ENCODE measurements at places on chromosomes 5 and 9. TPM values are rescaled to one million over a fixed set of nuclear protein-coding genes. Genes with fewer than 3 reads are reported as not detected.

DNA sequence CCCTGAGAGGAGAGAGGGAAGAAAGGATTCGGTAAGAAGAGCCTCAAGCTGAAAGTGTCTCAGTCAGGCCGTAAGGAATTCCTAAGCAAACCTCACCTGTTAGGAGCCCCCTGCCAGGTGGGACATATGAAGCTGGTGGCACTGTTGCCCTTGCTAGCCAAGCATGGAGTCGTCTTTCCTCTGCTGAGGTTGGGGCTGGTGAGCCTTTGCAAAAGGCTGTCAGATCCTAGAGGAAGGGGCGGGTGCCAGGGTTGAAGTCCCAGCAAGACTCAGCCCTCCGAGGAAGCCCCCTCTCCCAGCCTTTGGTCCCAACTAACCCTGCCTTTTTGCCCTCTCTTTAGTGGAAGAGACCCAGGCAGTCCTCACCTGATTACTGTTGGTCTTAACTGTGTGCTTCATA, 5.5 kb upstream of the SMIM32 start:
- no peak for DNase-seq

- peak; percentile 44 for DNase-seq
These were observed 48.2 kb downstream of the TGFBI start for GRCh38 chr5:136076881-136077445.

GRCh38 chr9:69649566-69650250, 22.5 kb downstream of the APBA1 start:
- peak; percentile 71 for DNase-seq

GRCh38 chr5:64457846-64458245, 48.0 kb upstream of the RGS7BP start:
- DNase-seq = no peak

- peak; percentile 70 for DNase-seq
These were observed 7.2 kb upstream of the RNF38 start for GRCh38 chr9:36407122-36407723.

GRCh38 chr9:33815781-33816180, 1.2 kb upstream of the UBE2R2 start:
- no peak for DNase-seq

DNA sequence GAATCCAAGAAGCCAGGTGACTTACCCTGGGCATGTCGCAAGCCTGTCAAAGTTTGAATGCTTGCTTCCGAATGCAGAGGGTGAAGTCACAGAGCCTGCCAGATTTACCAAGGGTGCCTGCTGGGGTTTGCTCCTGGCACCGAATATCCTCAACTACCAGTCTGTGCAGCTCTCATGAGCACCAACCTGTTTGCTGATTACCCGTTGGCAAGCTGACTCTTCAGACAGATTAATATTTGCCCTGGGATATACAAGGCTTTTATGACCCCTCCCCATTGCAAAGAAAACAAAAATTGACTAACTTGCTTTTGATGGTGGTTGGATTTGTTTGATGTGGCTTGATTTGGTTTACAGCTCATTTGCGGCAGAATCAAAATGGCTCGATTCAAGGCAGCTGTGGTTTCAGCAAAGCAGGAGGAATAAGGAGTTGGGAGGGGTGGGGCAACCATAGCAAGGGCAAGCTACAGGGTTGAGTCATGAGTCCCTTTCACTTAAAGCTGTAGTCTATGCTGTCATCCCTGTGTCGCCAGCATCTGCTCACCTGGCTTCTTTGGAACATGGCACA, 82.3 kb upstream of the AGXT2 start:
- no peak for DNase-seq

DNA sequence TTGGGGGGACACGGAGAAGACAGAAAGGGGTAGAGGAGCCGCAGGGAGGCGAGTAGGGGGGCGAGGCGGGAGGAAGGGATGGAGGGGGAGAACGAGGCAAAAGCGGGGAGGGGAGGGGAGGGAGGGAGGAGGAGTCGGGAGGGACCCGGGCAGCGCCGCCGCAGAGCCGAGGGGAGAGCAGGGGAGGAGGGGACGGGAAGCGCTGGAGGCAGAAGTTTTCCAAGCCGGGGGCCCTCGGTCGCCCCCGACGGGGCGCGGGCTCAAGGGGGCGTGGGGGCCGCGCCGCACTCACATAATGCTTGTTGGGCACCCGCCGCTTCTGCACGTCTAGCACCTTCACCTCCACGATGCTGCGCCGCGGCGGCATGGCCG, 353 bp downstream of the SH3PXD2B start:
- peak; percentile 77 for DNase-seq

- DNase-seq = no peak
These were observed 19.7 kb upstream of the ABL1 start for GRCh38 chr9:130815242-130815808.

GRCh38 chr5:4099386-4099785, 503.8 kb downstream of the IRX1 start:
- no peak for DNase-seq

GRCh38 chr5:156686796-156687195, 163.3 kb upstream of the PPP1R2B start:
- no peak for DNase-seq

DNA sequence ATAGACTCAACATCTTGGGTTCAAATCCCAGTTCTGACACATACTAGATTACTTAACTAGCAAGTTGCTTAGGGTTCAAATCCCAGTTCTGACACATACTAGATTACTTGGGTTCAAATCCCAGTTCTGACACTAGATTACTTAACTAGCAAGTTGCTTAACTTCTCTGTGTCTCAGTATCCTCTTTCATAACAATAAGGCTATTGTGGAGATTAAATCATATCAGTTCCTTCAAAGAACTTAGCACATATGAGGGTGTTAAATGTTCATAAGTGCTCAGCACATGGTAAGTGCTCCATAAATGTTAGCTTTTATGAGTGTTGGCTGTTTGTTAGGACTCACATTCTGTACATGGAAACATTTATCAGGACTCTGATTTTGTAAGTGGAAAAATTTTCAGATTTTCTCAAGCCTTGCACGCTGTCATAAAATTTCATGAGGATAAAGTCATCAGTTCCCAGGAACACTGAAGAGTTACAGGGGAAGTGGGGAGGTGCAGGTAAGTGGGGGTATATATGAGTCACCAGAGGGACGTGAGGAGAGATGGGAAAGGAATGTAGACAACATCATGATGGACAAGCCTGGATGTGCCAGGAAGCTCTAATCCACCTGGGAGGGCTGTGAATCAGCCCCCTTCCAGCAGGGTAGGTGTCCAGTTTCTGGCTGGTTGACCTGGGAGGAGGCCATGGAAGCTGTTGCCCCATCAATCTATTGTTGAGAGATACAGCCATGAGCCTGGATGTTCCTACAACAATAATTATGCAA, 532.2 kb upstream of the WWC1 start:
- DNase-seq = no peak

DNA sequence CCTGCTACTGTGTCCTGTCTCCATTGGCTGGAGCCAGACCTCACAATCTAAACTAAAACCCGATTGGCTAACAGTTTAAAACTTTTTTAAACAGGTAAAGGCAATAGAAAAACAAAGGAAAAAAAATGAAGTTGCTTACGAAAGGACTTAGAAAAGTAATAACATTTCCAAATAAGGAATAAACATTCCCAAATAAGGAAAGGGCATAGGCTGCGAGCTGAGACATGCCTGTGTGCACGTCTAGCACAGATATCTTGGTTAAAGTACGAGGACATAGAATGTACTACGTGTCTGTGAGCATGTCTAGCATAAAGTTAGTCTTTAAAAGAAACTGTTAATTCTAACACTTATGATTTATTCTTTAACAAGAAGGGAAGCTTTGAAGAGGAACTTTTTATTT, 15.3 kb upstream of the FAM120A start:
- no peak for DNase-seq

DNA sequence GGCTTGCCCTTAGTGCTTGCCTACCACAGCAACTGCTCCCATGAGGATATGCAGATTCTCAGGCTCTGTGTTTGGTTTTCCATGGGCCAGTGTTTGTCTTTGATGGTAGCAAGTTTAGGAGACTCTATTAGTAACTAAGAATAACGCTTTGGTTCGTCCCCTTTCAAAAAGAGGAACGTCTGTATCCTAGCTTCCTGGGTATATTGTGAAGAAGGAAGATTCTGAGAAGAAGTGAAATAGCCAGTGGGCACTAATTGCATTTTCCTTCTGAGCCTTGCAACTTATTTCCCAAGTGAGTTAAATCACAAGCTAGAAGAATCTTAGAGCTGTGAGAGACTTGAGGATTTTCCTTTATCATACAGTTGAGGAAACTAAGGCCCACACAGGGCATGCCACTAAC, 376.8 kb downstream of the PIK3R1 start:
- peak; percentile 6 for DNase-seq

DNA sequence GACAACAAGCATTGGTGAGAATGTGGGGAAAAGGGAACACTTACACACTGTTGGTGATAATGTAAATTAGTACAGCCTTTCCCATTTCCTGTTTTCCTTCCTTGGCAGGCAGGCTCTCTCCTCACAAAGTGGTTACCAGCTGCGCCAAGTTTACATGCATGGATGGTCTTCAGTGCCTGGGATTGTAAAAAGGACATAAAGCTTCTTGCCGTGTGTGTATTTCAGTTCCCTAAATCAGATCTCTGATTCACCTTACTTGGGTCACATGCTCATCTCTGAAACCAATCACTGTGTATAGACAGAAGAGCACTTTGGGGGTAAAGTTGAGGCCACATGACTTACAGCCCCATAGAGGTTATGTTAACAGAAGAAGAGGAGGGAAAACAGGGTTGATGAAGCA, 92.8 kb downstream of the CAVIN4 start:
- DNase-seq = no peak

- DNase-seq = no peak
These were observed 131.4 kb downstream of the CD180 start for GRCh38 chr5:67065237-67065636.

DNA sequence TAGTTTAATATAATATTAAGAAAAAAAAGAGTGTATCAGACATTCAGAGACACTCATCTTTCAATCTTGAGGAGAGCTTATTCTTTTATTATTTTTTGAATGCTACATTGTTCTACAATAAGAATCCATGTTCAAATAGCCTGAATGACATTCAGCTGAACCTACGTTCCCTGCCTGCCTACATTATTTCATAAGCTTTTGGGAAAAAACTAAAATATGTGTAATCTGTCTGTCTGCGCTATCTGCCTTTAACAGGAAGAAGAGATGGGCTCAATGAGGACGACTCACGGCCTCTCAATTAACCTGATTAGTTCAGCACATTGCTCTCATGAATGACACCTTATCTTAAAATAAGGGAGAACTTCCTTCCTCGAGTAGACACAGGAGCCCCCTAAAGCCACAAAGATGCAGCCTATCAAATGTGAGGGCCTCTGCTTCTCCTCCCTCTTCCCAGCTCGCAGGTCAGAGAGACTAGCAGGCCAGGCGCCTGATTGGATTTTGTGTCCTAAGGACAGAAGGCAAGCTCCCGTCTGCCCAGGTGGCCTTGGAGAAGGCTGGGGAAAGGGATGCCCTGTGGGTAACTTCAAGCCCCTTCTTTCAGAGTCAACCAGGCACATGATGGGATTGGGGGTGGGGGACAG, 37.8 kb downstream of the EBF1 start:
- no peak for DNase-seq

DNA sequence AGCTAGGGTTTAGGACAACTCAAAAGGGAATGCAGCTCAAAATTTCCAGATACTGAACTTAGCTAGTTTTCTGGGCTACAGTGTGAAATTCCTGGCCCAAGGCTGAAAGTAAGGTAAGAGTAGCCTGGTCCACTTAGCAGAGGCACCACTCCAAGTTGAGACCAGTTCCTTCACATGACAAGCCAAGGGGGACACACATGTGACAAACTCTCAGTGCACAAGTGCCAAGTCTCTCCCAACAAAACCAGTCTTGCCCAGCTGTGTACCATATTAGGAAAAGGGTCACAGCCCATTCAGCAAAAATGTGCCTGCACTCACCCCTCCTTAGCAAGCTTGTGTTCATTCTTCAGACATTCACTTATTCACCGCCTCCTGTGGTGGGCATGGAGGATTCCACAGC, 27.8 kb downstream of the KLHL3 start:
- DNase-seq = no peak

- no peak for DNase-seq
These were observed 248.1 kb downstream of the CDK5RAP2 start for GRCh38 chr9:120331913-120332312.

DNA sequence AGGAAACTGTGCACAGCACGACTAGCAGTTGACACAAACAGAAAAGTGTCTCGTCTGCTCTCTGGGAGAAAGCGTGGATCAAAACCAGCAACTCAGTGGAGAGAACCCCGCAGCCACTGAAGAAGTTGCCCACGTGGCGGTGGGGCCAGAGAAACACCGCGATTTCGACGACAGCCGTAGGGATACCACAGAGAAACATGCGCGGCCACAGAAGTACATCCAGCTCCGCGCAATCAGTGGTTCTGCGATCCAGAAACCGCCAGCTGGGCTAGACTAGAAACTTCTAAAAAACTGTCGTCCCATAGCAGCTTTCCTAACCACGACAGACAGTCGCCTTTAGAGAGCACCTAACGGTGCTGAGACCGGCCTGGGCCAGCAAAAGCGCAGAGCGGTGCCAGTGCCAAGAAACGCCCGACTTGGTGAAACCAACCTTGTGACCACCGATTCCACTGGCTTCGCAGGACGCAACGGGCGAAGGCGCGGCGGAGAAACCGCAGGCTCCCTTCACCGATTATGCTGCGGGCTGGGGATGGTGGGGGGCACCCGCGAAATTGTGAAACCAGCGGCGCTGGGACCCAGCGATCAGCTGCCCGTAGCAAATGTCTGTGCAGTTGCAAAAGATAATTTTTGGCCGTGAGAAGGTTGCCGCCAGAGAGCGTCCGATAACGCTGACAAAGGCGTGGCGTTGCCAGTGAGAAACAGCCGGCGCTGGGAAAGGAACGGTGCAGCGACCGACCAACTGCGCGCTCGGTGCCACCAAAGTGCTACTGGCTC, 2.7 kb upstream of the ANXA2R start:
- DNase-seq = peak; percentile 82

DNA sequence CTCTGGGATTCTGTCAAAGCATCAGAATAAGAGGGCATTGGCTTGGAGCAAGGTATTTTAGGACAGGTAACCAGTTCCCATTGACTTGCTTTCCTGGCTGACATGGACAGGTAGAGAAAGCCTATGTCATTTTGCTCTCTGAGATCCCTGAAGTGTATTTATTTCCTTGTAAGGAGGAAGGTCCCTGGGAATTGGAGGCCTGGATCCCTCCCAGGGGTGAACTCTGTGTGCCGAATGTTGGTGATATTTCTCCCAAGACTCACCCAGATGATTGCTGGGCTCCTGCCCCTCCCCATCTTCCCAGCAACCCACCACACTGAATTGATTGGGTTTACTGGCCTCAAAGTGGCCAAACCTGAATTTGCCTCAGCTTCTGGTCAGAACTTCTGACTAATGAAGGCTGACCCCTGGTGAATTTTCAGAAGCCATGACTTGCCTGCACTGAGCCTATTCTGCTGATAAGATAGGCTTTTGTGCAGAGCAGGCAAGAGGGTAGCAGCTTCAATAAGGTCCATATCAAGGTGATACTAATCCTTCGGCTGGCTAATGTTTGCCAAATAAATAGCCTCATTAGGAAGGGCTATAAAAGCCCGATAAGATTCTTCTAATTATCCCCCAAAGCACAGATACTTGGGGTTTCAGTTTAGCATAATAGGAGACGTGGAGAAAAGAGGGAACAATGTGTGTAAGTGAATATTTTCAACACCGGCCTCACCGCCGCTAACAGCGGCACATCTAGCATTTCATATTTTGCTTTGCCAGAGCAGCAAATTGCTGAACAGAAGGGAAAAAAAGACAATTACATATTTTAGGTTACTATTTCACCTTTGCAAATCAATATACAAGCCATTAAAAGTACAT, 152.9 kb upstream of the PITX1 start:
- peak; percentile 70 for DNase-seq

- DNase-seq = peak; percentile 21
These were observed 293.5 kb downstream of the HINT1 start for GRCh38 chr5:130871346-130872086.

NUDT12 gene
- 7.2 TPM for total RNA-seq

KCNIP1 gene
- 2.9 TPM for total RNA-seq

PPP3R2 gene
- total RNA-seq = 3.6 TPM

KCNMB1 gene
- total RNA-seq = 12.8 TPM
